ENCODE measurements at places on chromosomes 12 and 14.

DNA sequence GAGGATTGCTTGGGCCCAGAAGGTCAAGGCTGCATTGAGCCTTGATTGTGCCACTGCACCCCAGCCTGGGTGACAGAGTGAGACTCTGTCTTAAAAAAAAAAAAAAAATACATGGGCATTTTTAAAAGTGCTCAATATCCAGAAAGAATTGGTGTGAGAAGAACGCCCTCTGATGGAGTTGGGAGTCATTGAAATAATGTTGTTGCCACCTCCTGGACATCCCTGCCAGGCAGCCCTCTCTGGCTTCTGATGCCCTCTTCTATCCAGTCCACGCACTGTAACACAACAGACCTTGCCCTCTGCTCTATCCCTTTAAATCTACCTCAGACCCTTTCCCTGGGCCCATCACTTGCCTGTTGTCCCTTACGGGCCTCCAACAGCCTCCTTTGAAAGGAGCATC is 4.9 kb downstream of the PTGDR start:
- DNase-seq = no peak

- no peak for DNase-seq
Measured at GRCh38 chr14:78581229-78581628, 411.1 kb downstream of the NRXN3 start.

- DNase-seq = no peak
Measured at GRCh38 chr12:9992296-9992695, 6.6 kb downstream of the CLEC1B start.

DNA sequence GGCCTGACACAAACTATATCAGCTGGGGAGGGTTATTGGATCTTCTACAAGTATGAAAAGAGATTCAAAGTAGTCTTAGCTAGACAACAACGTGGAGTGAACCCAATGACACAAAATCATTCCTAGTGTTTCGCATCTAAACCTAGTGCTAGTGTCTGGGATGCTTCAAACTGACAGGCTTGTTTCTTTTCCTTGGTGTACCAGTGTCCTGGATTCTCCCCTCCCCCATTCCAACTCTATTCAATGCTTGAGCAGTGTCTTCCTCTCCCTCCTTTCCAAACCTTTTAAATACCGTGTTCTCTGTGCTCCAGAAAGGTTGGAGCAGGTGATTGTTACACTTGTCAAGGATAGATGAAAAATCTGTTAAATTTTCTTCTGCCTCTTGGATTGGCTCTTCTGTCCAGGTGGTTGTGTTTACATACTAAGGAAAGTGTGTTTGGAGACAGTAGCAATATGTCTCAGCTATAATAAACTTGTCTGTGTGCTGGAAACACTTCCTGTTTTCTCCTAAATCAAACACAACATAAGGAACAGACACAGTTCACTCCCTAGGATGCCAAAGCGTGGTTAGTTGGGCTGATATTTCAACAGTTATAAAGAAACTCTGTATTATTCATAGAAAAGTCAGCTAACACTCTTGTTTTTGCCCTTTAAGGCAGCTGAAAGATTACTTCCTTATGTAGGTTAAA is 14.4 kb upstream of the GUCY2C start:
- no peak for DNase-seq

GRCh38 chr14:54424479-54424901 is 16.7 kb downstream of the CNIH1 start:
- DNase-seq = no peak

- DNase-seq = no peak
Measured at GRCh38 chr12:131204416-131205274, 250.9 kb downstream of the ADGRD1 start.
